ENCODE measurements at places on chromosomes 5 and 9. TPM values are rescaled to one million over a fixed set of nuclear protein-coding genes. Genes with fewer than 3 reads are reported as not detected.

Gene IQGAP2
- total RNA-seq: 5.8 TPM

Gene DNAI1
- total RNA-seq: not detected

Gene WWC1
- 7.8 TPM for total RNA-seq

Gene HRH2
- total RNA-seq: not detected

Gene FGD3
- total RNA-seq: not detected

Gene NIM1K
- 1.1 TPM for total RNA-seq

Gene PRRC1
- 63.3 TPM for total RNA-seq

Gene CCNJL
- total RNA-seq: 0.16 TPM

Gene PARP8
- 1.4 TPM for total RNA-seq

Gene PAPPA
- 78.9 TPM for total RNA-seq

Gene MEF2C
- total RNA-seq: 17.5 TPM

Gene PKD2L2
- not detected for total RNA-seq

Gene PPP2R2B
- not detected for total RNA-seq

Gene NMUR2
- not detected for total RNA-seq

Gene ASPN
- total RNA-seq: 3.6 TPM

Gene C1QTNF2
- 0.16 TPM for total RNA-seq

Gene FBXL17
- total RNA-seq: 7.3 TPM

Gene IL4
- total RNA-seq: not detected

Gene SLCO6A1
- total RNA-seq: not detected

Gene HAPLN1
- 1.3 TPM for total RNA-seq

Gene ITK
- total RNA-seq: not detected

Gene TMEM232
- not detected for total RNA-seq

Gene GABRA6
- total RNA-seq: not detected

All from cardiac atrium fibroblast (primary cell).